ENCODE measurements at places on chromosomes 3 and 15. TPM values are rescaled to one million over a fixed set of nuclear protein-coding genes. Genes with fewer than 3 reads are reported as not detected.

- no peak for DNase-seq
Measured at GRCh38 chr3:6821411-6821810, 39.5 kb upstream of the GRM7 start.

- DNase-seq, result no peak
Measured at GRCh38 chr3:138078096-138078495, 37.3 kb downstream of the DZIP1L start.

DNA sequence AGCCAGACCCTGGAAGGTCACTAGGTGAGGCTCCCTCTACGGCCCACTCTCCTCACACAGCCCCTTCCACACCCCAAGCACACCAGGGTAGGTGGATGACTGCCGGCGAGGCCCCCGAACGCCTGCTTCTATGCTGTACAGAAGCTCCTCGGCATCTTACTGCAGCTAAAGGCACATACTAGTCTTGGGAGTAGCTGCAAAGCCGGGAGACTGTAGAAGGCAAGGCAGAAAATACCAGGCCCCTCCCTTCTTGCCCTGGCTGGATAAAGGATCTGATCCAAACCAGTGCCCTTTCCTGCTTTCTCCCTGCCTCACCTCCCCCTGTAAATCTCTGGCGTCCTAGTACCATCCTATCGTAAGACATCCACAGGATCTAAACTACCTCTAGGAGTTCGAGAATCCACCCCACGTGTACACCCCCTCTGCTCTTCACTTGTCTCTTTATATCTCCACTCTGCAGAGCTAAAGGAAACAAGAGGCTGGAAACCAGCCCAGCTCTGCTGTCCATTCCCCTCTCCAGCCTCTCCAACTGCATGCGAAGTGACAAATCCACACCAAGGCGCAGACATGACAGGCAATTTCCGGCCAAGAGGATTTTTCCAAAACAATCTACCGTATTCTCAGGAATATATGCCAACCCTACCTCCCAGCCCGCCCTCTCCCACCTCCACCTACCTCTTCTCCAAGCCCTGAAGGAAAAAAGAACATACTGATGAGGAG, 11.8 kb downstream of the TNK2 start:
- no peak for DNase-seq

GRCh38 chr3:134486577-134487041, 752 bp downstream of the CEP63 start:
- no peak for DNase-seq

- DNase-seq, result no peak
Measured at GRCh38 chr3:99911433-99911832, 93.8 kb downstream of the CMSS1 start.

GRCh38 chr3:39220407-39221140, 28.2 kb upstream of the XIRP1 start:
- DNase-seq, result no peak

DNA sequence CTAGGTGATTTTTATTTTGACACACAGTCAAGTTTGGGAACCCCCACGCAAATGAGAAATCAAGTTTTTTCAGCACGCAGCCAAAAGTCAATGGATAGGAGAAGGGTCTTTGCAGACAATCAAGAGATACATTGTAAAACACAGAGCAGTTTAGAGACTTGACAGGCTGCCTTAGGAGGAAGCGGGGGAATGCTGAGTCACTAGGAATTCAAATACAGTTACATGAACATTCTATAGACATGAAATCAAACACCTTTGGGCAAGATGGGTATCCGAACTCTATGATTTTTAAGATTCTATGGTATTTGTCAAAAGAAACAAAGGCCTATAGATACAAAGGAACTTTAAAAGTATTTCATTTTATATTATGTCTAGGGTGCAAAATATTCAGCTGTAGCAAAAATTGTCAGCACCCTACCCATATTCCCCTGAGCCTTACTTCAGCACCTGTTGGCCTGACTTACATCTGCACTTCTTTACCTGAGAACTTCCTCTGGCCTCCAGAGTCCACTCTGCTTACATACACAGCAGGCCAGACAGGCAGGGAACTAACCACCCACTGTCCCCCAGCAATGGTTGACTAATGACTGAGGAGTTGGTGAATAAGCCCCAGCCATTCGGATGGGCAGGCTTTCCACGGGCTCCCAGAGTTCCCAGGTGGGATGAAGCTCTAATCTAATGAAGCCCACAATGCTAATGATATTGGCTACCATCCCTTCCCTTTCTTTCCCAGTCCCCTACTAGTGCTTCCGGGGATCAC, 289.3 kb upstream of the RORA start:
- no peak for DNase-seq

GRCh38 chr15:77031376-77032050, 36.6 kb downstream of the PSTPIP1 start:
- peak; percentile 55 for DNase-seq

- DNase-seq, result no peak
Measured at GRCh38 chr3:188367678-188368077, 213.7 kb downstream of the LPP start.

DNA sequence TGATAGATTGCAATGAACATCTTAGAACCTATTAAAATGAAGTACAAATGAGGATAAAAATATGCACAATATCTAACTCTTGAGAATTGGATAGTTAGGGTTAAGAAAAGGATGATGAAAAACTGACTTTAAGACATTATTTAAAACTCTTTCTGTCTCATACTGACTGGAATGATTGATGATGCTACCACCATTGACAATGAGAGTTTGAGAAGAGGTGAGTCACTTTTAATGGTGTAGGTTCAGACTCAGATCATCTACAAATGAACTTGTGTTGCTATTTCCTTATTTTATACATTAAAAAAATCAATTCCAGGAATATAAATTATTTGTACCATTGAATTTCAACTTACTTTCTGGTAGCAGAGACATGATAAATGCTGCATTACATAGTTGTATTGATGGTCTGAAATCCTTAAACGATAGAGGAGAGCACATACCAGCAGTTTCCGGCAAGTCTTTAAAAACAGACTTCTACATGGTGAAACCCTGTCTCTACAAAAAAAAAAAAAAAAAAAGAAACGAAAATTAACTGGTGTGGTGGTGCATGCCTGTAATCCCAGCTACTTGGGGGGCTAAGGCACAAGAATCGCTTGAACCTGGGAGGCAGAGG, 409.0 kb downstream of the OTOL1 start:
- DNase-seq, result no peak

DNA sequence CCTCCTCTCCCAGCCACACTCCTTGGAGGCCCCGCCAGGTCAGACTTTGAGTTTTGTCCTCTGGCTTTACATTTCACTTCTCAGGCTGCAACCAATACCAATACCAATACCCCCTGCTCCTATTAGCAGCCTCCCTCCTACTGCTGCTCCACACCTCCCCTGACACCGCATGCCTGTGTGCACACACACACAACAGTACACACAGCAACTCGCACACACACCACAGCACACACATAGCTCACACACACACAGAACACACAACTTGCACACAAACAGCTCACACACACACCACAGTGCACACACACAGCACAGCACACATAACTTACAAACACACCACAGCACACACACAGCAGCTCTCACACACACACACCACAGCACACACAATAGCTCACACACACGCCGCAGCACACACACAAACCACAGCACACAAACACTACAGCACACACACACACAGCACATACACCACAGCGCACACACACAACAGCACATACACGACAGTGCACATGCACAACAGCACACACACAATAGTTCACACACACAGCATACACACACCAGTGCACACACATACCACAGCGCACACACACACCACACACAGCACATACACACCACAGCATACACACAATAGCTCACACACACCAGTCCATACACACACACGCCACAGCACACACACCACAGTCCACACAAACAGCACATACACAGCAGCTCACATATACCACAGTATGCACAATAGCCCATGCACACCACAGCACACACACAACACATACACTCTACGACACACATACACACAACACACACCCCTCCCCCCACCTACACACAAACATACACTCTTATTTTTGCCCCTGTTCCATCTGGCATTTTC, 204.7 kb downstream of the UACA start:
- peak; percentile 27 for DNase-seq

DNA sequence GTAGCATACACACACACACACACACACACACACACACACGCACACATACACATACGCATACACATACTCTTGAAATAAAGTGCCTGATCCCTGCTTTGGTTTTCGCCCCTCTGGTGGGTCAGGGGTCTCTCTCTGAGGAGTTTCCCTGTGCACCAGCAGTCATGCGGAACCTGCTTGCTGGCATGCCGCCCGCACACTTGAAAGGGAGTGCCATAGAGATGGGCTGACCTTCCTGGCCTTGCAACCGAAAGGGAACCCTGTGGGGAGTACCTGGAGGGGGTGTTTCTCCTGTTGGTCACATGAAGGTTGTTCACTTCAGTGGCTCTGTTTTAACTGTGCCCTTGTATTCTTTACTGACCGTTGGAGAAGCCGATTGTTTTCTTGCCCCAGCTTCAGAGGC, 752.3 kb downstream of the NR2F2 start:
- DNase-seq, result no peak

GRCh38 chr15:31228011-31228484, 98.6 kb upstream of the KLF13 start:
- peak; percentile 14 for DNase-seq

- no peak for DNase-seq
Measured at GRCh38 chr3:30723211-30723610, 116.8 kb downstream of the TGFBR2 start.

DNA sequence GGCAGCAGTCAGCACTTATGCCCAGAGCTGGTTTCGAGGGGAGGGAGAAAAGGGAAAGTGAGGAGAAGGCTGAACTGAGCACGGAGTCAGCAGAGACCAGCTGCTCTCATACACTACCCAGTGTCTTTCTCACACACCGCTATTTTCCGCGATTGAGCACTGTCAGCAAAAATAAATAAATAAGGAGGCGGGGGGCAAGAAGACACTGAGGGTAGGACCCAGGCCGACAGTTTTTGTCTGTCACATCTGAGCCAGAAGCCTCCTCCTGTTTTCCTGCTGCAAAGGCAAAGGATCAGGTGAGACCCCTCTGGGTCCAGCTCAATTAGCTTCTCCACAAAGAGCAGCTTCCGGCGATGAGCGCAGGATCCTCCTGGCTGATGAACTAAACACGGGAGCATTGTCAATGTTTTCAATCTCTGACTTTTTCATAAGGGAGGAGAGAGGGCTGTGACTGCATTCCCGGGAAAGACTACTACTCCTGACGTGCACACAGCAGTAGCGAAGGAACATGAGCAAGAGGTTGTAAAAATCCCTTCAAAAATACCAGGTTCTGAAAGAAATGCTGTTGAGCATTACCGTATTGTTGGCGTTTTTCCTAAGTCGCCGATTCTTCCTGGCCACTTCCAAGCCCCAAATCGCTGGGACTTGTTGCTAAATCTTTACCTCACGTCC, 1.3 kb downstream of the FRMD5 start:
- no peak for DNase-seq

DNA sequence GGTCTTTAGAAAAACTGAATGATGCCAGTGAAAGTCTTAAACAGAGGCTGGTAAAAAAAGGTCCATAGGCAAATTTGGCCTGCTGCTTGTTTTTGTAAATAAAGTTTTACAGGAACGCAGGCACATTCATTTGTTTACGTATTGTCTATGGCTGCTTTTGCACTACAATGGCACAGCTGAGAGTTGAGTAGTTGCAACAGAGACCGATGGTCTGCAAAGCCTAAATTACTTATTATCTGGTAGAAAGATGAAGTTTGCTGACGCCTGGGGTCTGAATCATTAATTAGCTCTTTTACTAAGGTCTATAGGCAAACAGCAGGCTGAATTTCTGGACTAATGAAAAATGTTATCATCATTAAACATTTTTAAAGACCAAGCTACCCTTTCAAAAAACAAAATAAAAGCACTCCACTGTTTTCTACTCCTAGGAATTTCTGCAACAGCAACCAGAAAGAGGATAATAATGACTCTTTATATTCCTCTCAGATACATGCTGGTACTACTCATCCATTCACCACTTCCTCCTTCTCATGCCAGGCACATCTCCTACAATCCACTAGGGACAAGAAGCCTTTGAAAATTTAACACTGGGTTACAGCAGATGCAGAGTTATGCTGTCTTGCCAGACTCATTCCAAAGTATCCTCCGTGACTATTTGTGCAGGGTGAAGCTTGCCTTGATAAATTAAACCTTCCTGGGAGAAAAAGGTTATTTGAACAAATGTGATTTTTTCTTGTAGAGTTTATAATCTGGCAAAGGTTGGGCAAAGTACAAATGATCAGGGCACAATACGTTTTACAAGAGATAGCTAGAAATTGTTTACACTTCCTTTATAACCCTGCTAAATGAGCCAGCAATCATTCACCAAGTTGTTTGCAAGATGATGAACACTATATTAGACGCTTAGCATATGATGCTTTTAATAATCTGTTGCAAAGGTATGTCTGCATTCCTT, 6.0 kb downstream of the GATM start:
- no peak for DNase-seq

- DNase-seq, result no peak
Measured at GRCh38 chr3:193621127-193621526, 28.1 kb downstream of the OPA1 start.

The ZBED2 gene
- not detected for total RNA-seq

The SRGAP3 gene
- total RNA-seq, result 14.4 TPM

The ATP6V1A gene
- total RNA-seq, result 48.6 TPM

The WNT7A gene
- not detected for total RNA-seq

The EFCC1 gene
- 1.6 TPM for total RNA-seq

The CRYBG3 gene
- 59.3 TPM for total RNA-seq

Measured in sciatic nerve (tissue), 2 donors.